ENCODE measurements at places on chromosomes 12 and 14. TPM values are rescaled to one million over a fixed set of nuclear protein-coding genes. Genes with fewer than 3 reads are reported as not detected.

DNA sequence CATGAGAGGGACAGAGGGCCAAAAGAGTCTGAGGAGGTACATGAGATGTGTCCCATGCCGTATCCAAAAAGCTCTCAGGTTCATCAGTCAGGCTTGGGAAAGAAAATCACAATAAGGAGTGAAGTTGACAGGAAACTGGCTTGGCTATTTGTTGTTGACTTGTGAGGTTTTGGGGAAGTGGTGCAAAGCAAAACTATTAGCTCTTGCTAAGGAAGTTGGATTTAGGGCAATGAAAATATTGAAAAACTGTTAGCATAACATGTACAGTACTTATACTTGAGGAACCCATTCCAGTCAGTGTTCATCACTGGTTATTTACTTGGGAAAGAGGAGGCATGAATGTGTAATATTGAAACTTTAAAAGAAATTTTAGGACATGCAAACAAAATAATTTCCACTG, 145.9 kb downstream of the DUSP6 start:
- H3K36me3 ChIP-seq, result no peaks in the 10 kb centered on the region
- no peaks in the 10 kb centered on the region for H3K4me1 ChIP-seq
- no peak overlapping the region for H3K27ac ChIP-seq
- no peak for DNase-seq
- no peaks in the 10 kb centered on the region for H3K27me3 ChIP-seq
- H3K4me3 ChIP-seq, result no peak overlapping the region

The PLEK2 gene
- total RNA-seq, result 203 TPM

- no peaks in the 10 kb centered on the region for H3K36me3 ChIP-seq
- H3K4me3 ChIP-seq, result no peak overlapping the region
- H3K4me1 ChIP-seq, result no peaks in the 10 kb centered on the region
These were observed 275.0 kb downstream of the AKAP6 start for GRCh38 chr14:32603992-32604565.

GRCh38 chr14:58717813-58718212, 80.1 kb downstream of the DACT1 start:
- no peaks in the 10 kb centered on the region for H3K4me1 ChIP-seq
- no peaks in the 10 kb centered on the region for H3K36me3 ChIP-seq
- DNase-seq, result no peak
- H3K4me3 ChIP-seq, result no peak overlapping the region
- no peak overlapping the region for H3K27ac ChIP-seq

DNA sequence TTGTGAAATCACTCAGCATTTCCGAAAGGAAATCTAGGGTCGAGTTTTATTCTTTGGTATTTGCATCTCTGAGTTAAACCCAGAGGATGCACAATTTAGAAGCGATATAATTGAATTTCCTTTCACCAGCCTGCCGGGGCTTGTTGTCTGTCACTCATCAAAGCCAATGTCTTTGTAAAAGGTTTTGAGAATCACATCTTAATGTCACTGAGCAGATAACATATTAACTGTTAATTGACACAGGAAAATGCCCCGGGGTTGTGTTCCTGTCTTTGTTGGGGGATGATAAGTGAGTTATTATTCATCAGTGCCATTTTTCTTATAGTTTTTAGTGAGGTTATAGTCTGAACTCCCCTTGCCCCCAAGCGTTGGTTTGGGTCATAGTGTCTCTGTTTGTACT, 73.4 kb downstream of the DUSP6 start:
- H3K27ac ChIP-seq, result no peak overlapping the region
- DNase-seq, result no peak
- H3K27me3 ChIP-seq, result no peaks in the 10 kb centered on the region
- H3K4me1 ChIP-seq, result no peaks in the 10 kb centered on the region
- no peaks in the 10 kb centered on the region for H3K36me3 ChIP-seq

The TMEM63C gene
- not detected for total RNA-seq

DNA sequence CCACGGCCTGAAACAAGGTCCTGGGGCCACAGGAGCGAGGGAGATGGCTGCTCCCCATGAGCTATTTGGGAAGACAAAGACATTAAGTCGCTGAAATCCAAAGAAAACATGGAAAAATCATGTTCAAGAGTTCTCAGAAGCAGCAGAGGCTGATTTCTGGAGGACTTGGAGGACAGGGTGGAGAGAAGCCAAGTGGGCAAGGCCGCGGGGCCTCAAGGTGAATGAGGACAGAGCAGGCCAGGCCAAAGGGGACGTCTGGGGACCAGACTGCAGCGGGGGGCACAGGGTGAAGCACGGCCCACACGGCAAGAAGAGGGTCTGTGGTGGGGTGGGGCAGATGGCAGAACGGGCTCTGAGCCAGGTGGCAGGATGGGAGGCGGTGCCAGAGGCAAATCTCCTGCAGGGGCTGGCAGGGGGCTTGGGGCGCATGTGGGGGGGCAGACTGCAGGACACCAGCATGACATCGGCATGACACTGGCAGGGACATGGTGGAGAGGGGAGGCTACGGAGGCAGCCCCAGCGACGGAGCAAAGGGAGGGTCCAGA, 48.9 kb downstream of the RNF34 start:
- H3K27ac ChIP-seq, result no peak overlapping the region
- no peaks in the 10 kb centered on the region for H3K27me3 ChIP-seq
- no peak overlapping the region for H3K4me3 ChIP-seq
- H3K4me1 ChIP-seq, result peaks cover 36% of the 10 kb centered on the region
- peaks cover 56% of the 10 kb centered on the region for H3K36me3 ChIP-seq

The BIN2 gene
- total RNA-seq, result 33.0 TPM

DNA sequence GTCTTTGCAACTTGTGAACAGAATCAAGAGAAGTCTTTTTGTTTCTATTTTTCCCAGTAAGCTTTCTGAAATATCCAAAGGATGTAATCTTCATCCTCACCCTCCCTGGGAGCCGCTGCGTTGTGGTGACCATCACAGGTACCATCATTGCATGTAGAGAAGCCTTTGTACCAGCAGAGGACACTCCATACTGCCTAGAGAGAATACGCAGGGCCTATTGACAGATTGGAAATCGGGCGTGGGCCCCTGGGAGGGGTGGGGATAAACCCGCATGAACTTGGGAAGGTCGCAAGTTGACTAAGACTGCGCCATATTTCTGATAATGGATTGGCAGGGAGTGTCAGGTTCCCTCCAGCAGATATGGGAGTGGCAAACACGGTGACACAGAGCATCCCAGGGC, 12.7 kb downstream of the KRT1 start:
- no peak overlapping the region for H3K4me3 ChIP-seq
- no peaks in the 10 kb centered on the region for H3K4me1 ChIP-seq
- no peak for DNase-seq
- no peaks in the 10 kb centered on the region for H3K36me3 ChIP-seq
- no peak overlapping the region for H3K27ac ChIP-seq
